ENCODE measurements at places on chromosomes 6 and 20.
A peak's percentile ranks its signal among the peaks of the same experiment; 100 is the strongest.

DNA sequence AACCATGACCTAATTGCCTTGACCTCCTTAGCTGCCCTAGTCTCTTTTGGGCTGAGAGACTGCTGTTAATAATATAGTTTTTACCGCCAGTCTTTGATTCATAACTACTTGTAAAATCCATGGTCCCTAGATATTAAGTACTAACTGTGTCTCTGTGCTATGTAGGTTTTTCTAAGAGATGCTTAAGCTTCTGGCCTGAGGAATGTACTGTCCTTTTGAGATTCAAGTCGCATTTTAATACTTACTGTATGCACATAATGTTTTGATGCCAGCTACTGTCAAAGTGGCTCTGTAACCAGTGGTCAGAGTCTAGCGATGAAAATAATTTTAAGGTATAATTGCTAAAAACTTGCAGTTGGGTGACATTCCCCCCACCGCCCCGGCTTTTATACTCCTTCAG, 2.1 kb downstream of the AKAP12 start:
- no peak for DNase-seq

DNA sequence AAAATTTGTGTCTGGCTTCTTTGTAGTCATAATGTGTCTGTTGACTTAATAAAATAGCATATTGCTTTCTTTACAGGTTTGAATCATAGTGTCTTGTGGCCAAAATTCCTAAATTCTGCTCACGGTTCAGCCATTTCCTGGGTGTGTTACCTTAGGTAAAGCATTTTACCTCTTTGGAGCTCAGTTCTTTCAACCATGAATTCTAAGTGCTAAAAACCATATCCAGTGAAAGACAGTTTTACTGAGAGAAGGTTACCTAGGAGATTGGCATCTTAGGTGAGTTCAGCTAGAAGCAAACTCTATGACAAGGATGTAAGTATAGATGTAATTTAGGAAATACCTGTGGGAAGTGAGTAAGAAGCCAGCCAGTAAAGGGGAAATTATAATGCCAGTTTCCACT, 20.7 kb downstream of the CRYBG1 start:
- no peak for DNase-seq

GRCh38 chr20:38945012-38945411, 17.1 kb upstream of the DHX35 start:
- no peak for DNase-seq

- no peak for DNase-seq
Measured at GRCh38 chr6:14682812-14683211, 563.1 kb upstream of the JARID2 start.

DNA sequence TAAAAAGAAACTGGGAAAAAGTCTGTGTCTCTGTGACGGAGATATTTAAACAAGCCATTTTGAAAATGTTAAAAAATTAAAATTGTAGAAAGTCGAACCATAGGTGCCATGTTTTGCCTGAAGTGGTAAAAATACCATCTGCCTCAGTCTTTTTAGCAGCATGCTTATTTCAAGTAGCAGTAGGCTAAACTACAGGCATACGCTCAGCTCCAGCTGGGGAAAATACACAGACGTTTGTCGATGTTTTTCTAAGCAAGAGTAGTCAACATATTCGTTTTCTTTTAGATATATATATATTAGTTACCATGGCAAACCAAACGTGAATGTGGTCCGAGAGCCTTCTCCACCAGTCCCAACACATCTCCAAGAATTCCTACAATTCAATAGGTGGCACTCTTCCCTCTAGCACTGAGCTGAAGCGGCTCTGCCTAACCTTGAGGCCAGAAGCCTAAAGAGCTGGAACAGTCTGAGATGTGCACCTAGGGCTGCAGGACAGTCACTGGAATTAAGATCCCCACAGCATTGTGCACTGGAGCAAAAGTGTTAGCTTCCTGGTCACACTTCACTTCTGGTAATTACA, 70.2 kb upstream of the BEND3 start:
- DNase-seq, result no peak

- DNase-seq, result no peak
Measured at GRCh38 chr6:104957301-104958177, 632 bp downstream of the LIN28B start.

DNA sequence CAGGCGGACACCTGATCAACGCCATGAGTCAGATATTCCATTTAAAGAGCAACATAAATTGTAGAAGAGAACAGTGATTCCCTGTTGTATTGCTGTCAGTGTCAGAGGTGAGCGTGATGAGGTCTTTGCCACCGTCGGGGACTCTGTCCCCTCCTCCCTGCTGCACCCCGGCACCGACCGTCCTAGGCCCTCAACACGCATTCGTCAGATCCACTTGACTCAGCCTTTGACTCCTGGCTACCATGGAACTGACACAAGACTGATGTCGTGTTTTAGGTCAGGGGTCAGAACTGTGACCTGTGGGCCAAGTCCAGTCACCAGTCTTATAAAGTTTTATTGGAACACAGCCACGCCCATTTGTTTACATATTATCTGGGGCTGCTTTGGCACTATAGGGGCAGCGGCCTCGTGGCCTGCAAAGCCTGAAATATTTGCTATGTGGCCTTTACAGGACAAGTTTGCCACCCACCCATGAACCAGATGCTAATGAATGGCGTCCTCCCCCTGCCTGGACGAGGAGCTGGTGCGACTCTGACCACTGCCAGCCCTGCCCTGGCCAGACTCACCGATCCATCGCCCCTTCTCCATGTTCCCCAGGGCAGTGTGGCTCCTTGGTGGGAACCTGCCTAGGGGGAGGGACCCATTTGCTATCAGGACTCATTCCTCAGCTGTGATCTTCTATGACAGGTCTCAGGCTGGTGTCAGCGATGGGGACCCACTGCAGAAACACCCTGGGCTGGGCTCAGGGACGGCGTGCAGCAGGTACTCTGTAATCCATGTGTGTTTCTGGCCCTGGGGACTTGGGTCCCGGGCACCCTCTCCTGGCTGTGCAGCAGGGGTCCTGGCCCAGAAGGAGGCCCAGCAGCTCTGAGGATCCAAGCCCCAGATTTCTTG, 37.5 kb upstream of the PHACTR3 start:
- DNase-seq, result no peak

GRCh38 chr6:151069641-151070040, 170.1 kb upstream of the AKAP12 start:
- DNase-seq, result no peak

GRCh38 chr6:4638641-4639040, 137.6 kb upstream of the CDYL start:
- DNase-seq, result no peak

GRCh38 chr6:106886081-106886843, 88.3 kb downstream of the CD24 start:
- DNase-seq, result no peak

DNA sequence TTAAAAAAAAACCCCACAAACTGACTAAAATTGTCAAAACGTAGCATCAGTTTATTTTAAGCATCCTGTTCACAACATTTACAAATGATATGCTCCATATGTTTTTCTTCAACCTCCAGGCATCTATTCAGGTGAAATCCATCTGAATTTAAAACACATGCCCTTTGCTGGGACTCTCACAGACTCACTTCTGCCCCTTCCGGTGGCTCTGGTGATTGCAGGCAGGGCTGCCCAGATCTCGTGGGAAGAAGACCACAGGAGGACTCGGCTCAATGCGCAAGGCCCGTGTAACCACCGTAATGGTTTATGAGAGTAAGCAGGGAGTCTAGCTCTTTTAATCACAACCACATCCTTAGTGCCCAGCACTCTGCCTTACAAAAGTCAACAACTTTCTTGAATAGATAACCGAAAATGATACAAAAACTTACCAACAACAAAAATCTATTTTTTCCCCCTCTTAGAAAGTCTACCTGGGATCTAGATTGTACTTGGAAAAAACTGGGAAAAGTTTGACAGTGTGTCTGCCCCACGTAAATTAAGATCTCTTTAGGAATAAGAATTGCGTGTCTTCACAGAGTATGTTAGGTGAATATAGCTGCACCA, 139.1 kb downstream of the KIF16B start:
- DNase-seq, result peak; percentile 44

DNA sequence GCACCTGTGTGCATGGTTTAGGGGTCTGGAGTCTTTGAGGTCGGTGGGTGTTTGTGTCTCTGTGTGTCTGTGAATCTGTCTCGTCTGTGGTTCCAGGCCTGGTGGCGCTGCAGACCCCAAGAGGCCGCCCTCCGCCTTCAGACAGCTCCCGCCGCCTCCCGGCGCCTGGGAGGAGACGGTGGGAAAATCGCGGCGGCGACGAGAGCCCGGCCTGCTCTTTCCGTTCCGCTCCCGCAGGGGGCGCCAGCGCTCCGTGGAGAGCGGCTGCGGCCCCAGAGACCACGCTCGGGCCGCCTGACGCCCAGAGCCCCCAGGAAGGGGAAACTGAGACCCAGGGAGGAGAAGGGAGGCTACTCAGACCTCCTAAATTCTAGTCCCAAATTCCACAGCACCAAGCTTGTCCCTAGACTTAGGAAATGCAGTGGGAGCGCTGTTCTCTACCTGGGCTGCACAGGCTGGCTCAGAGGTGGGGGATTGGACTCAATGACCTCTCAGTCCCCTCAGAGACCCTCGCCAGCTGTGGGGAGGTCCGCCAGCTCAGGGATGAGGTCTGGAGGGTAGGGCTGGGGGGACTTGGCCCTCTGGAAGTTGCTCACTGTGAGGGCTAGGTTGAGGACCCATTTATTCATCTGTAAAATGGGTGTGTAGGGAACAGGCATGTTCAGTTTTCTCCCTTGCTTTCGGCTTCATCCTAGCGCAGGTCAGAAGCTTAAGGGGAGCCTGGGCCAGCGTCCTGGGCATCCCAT, 36.9 kb upstream of the BLCAP start:
- peak; percentile 14 for DNase-seq

DNA sequence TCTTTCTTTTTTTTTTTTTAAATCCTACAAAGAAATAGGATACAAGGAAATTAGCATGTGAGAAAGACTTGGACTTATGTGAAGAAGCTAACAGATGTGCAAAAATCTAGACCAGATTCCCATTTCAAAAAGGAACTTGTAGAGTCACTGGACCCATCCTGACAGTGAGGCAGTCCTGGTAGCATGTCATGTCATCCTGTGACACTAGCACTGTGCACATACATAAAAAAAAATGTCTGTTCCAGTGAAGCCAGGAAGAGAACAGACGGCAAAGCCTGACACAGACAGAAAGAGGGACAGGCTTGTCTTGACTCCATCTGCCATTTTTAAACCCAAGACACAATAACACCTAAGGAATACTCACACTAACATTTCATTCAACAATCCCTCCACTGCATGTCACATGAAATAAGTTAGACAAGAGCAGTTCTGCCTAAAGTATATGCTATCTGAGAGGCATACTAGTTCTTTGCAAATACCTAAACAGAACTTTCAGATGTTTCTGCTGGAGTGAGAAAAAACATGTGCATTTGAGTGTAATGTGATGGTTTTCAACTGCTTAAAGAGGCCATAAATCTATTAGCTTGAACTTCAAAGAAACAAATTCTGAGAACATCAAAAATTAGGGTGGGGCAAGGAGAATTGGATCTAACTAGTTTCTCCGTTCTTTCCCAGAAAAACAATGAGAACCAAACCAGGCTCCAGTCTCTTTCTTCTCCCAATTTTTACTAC, 159.6 kb downstream of the BACH2 start:
- DNase-seq, result no peak

DNA sequence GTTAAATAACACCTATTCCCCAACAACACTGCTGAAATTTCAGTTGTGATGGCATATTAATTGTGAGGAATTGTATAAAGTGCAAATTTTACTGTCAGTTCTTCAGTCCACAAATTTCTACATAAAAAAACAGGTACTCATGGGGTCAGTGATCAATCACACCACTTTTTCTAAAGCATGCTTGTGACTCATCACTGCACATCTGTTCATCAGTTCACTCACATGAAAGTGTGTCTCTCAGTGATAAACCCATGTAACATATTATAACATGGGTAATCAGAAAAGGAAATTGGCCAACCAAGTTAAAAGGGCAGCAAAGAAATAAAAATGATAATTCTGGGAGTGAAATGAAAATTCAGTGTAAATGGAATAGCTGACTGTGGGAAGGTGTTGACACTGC, 234.7 kb upstream of the FKBP1C start:
- no peak for DNase-seq

GRCh38 chr6:16585805-16586204, 175.5 kb downstream of the ATXN1 start:
- peak; percentile 63 for DNase-seq

GRCh38 chr6:116672306-116672705, 3.7 kb upstream of the ZUP1 start:
- no peak for DNase-seq

- no peak for DNase-seq
Measured at GRCh38 chr6:93454533-93454932, 35.2 kb upstream of the EPHA7 start.

DNA sequence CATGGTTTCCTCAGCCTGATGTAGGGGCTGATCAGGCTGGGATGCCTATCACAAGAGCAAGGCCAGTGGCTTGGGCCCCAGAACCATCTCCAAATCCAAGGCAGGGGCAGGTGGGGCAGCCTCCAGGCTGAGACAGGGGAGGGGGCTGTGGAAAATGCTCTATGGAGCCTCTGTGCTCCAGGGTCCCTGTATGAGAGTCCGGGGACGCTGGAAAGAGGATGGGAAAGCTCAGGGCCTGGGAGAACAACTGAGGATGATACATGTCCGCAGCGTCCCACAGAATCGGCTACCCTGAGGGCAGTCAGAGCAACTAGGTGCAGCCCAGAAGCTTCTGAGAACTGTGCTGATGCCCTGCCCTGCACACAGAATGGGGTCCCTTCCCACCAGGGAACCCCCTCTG, 43.4 kb downstream of the CPXM1 start:
- no peak for DNase-seq

GRCh38 chr6:134381959-134382358, 64.0 kb upstream of the SGK1 start:
- DNase-seq, result no peak

- DNase-seq, result no peak
Measured at GRCh38 chr6:30562470-30563425, 5.7 kb downstream of the PRR3 start.

DNA sequence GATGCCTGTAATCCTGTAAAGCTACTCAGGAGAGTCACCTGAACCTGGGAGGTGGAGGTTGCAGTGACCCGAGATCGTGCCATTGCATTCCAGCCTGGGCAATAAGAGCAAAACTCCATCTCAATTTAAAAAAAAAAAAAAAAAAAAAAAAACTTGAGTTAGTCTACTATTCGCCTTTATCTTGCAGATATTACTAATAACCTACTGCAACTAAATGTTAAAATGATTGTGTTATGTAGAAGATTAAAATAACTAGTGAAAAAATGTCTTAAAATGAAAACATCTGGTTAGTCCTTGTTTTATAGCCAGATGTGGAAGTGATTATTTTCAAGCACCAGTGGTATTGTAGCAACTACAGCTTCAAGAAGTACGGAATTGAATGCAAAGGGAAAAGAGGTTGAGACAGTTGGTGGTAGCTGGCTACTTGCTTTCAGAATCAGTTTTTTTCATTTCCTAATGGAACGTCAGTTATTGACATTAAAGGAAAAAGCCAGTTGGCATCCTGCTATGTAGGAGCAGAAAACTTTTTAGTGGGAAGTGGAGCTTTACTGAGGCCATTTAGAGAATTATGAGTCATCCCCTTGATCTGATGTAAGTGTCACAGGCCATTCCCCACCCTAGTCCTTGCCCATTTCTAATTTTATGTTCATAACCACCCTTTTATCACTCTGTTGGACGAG, 43.8 kb upstream of the DYNLRB1 start:
- peak; percentile 68 for DNase-seq

- DNase-seq, result peak; percentile 58
Measured at GRCh38 chr6:113449051-113449450, 408.1 kb upstream of the MARCKS start.

All from inflammatory macrophage (primary cell).